ENCODE measurements at places on chromosomes 11 and 22.
A peak's percentile ranks its signal among the peaks of the same experiment; 100 is the strongest.

- DNase-seq = peak; percentile 46
Observed at GRCh38 chr11:68841718-68842426, at the start of gene CPT1A. Gene CPT1A (minus strand): TSS chr11:68841916. CDS start chr11:68815474, 26,442 bp downstream.

DNA sequence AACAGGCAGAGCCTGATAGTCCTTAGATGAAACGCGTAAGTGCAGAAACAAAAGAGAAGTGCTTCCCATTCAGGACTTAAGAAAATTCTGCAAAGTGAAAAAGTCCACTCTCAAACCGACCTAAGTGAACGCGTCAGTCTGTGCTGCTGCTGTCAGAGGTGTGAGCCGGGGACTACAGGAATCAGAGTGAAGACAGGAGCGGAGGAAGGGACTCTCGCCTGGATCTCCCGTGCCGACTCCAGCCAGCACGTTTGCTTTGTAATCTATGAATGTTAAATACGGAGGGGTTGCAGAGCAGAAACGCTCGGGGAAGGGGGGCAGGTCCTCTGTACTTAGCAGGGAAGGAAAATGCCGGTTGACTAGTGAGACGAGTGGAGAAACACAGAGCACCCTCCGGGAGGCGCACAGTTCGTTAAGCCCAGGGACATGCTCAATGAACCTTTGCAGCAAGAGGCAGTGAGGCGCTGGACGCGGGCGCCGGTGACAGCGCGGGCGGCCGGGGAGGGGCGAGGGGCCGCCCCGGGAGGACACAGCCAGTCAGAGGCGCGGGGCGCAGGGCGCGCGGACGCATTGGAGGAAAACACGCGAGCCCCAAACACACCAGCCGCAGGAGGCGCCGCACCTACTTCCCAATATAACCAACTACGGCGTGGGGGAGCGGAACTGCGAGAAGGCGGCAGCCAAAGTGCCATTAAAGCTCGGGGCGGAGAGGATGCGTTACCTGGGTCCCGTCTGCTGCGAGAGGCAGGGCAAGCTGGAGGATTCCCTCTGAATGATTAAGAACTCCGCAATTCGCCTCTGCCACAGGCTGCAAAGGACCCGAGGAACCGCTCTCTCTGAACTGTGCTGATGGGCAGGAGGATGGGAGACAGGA, at the start of gene CNTN5:
CNTN5 (plus strand) TSS at position 598 of the 874 bp plus-strand sequence.
- peak; percentile 57 for DNase-seq

- no peak for DNase-seq
Observed at GRCh38 chr11:12029738-12030363, 21.4 kb upstream of the DKK3 start.

GRCh38 chr11:11468954-11469353, 115.9 kb upstream of the CSNK2A3 start:
- no peak for DNase-seq

GRCh38 chr11:14342906-14343305, 16.1 kb downstream of the RRAS2 start:
- DNase-seq = no peak

- DNase-seq = no peak
Observed at GRCh38 chr22:37563153-37564081, 3.1 kb downstream of the CDC42EP1 start.

DNA sequence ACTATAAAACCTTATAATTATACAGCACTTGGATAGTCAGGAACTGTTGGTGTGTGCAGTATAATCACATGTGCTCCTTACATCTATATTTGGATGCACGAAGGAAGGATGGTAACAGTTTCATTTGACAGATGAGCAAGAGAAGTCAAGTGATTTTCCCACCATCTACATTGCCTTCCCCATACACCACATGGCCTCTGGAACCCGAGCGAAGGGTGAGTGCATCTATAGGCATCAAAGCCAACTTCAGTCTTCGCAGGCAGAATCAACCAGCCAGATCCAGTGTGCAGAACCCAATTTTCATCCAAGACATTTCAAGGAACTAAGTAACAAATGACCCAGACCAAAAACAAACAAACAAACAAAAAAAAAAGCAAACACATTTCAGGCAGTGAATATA, 85.1 kb upstream of the BLID start:
- DNase-seq = no peak

DNA sequence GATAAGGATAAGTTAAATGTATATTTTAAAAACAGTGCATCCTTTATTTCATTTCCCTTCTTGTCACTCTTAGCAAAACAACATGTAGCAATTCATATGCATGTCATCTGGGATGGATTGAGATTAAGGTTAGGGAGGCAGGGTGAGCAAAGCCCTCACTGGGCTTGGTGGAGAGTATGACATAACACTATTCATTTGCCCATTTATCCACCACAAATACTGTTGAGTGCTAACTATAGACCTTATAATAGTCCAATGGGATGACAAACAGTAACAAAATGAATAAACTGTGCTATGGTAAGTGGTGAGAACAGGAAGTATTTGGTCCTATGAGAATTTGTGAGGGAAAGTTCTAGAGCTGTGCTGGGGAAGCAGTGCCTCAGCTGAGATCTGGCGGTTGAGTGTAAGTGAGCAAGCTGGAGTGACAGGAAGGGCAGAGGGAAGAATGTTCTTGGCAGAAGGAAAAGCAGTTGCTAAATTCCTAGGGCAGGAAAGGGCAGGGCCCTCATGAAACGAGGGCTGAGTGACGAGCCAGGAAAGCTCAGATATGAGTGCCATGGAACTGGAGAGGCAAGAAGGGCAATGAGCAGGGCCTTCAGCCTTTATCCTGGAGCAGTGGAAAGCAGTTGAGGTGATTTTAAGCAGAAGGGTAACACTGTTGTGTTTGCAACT, 6.7 kb downstream of the HSD17B12 start:
- peak; percentile 62 for DNase-seq

GRCh38 chr11:83072350-83073242, 899 bp upstream of the RAB30 start:
- no peak for DNase-seq

GRCh38 chr22:25689631-25690030, 52.4 kb upstream of the MYO18B start:
- no peak for DNase-seq

GRCh38 chr11:92852229-92852628, 117.2 kb upstream of the MTNR1B start:
- DNase-seq = no peak

DNA sequence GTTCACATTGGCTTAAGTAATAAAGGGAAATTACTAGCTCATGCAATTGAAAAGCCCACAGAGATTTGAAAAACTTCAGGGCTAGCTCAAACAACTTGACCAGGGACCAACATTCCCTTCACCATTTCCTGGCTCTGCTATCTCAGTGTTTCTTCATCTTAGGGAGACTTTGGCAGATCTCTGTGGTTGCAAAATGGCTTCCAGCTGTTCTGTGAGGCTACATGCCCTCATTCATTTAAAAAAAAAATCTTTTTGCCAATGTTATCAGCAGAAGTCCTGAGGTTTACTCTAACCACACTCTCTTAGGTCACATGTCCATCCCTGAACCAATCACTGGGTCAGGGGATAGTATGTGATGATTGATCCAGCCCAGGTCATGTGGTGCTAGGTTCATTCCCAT, 13.9 kb upstream of the RASSF10 start:
- DNase-seq = no peak

DNA sequence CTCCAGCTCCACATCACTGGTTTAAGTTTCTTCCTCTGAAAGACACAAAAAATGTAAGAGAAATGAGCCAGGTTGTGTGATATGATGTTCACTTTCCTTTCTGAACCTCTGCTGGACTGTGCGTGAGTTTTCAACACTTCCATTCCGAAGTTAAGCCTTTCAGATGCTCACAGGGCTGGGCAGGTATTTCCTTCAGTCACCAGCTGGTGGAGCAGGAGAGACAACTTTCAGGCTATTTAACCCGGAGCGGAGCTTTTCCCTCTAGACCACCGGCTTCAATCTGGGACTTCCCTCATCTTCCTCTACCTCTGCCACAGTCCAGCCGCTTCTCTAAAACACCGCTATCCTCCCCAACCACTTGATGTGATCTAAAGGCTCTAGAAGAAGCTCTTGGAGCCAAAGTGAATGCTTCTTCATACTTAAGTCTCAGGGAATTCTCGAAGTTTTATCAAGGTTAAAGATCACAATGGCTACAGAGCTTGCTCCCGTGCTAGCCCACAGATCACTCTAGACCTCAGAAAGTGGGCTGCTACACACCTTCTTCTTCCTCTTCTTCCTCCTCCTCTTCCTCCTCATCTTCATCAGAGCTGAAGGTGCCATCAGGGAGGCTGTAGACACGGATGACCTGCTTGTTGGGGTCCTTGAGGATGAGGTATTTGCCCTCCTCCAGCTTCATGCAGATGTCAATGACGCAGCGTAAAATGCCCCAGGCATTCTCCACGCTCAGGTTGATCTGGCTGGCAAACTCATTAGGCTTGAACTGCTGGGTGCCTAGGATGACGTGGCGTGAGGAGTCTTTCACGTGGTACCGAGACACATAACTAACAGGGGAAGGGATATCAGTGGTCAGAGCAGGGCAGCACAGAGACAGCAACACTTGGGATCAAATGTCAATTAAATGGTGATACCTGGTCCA, 4.4 kb upstream of the FOXRED2 start:
- DNase-seq = peak; percentile 71

GRCh38 chr11:78415338-78415737, 2.3 kb downstream of the GAB2 start:
- no peak for DNase-seq

GRCh38 chr11:898143-898511, 12.5 kb downstream of the CHID1 start:
- peak; percentile 28 for DNase-seq

All from Kasumi-1 (cell line).